ENCODE measurements at places on chromosomes 7 and 10.

- DNase-seq = no peak
These were observed 77.9 kb downstream of the INSIG1 start for GRCh38 chr7:155375337-155376277.

DNA sequence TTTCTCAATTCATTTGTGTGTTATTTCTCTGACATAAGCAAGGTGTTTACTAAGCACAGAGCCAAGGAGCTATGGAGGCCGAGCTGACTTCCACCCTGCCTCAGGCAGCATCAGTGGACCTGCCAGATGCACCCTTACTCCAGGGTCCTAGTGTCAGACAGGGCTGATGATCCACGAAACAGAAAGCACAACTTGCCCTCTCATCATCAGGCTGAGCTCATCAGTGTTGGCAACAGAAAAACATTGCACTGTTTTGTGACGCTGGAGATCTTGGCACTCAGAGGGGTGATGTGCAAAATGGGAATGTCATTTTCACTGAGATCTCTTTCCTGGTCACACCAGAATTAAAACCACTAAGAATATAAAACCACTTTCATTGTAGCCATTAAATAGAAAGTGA, 201.8 kb downstream of the GLI3 start:
- no peak for DNase-seq

DNA sequence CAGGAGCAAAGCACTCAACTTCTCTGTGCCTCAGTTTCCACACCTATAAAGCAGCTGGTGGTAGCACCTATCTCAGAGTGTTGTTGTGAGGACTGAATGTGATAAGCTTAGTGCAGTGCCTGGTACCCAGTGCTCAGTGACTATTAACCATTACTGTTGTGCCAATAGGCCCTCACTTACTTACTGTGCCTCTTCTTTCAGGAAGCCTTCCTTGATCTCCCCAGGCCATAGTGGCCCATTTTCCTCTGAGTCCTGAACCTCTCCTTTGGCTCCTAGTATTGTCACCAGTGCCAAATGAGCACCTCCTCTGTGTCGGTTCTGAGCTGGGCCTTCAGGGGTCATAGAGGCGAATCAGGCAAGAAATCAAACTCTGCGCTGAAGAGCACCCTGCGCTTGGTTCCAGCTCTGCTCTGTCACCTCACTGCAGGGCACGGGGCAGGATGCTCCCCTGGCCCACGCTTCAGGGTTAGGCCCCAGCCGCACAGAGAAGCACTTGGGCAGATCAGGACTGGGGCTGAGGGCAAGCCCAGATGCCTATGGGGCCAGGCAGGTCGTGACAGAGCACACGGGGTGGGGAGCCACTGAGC, 2.5 kb downstream of the CALHM1 start:
- DNase-seq = no peak

- DNase-seq = no peak
These were observed 88.1 kb downstream of the SEMA3C start for GRCh38 chr7:80830584-80831285.

GRCh38 chr7:95324431-95324830, at the start of gene PON1:
Gene PON1, minus strand, starts transcription at chr7:95324532. Its CDS starts 57 bp downstream, at chr7:95324475.
- DNase-seq = no peak

- DNase-seq = no peak
These were observed 96.9 kb downstream of the CFAP58 start for GRCh38 chr10:104450490-104450889.

GRCh38 chr7:139180700-139181311, 50.2 kb upstream of the UBN2 start:
- DNase-seq = no peak

GRCh38 chr7:77409739-77410547, 6.2 kb downstream of the GSAP start:
- no peak for DNase-seq

DNA sequence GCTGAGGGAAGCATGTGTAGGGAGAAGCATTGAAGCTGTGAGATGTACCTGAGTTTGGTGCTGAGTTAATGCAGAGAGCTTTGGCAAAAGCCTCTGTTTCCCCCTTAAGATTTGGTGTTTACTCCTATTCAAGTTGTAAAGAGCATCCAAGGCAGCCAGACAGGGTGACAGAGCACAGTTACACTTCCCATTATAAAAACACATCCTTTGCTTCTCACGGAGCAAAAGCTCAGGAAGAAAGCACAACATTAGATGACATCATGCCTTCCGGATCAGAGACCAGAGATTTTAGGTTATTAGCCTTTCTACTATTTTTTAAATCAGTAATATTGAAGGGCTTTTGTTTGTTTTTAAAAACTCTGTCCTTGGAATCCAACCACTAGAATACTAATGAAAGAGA, 182.9 kb downstream of the DOCK4 start:
- DNase-seq = peak; percentile 71

- no peak for DNase-seq
These were observed 23.2 kb downstream of the DPCD start for GRCh38 chr10:101611096-101611905.

Measured in pulmonary artery endothelial cell (primary cell).